NCI-H1930 (cell line): ENCODE measurements at places on chromosomes 3 and 15.

DNA sequence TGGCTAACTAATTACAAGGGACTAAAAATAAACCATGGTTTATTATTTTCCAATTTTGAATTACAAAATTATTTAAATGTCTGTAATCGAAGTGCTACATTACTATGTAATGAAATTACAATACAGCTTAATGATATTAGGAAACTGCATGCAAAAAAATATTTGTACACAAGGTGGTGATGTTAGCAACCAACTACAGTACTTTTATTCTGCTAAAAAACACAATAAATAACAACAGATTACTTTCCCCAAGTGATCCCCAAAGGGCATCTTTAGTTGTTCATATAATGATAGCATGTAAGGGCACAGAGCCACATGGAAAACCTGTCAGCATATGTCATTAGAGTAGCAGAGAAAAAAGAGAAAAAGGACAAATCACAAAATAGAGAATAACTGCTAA is 147.5 kb upstream of the SOX2 start:
- no peak for DNase-seq

DNA sequence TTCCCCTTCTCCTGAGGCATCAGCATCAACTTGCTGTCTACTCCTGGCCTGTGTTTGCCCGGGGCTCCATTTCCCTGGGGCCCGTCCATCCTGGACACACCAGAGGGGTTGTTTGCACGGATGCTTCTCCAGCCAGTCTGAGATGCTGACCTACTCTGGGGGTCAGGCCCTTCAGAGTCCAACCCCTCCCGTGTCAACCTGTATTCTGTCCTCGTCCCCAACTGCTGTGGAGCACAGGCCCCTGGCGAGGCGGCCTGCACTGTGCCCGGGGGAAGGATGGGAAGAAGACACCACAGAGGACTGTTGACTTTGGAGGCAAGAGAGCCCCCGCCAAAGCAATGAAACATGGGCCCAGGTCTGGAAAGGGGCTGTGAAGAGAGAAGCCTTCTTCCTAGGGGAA is 25.8 kb downstream of the ALS2CL start:
- DNase-seq: no peak

GRCh38 chr3:17035033-17035432 is 150.3 kb downstream of the PLCL2 start:
- no peak for DNase-seq

- no peak for DNase-seq
Observed at GRCh38 chr3:116741467-116741866, 31.9 kb downstream of the TUSC7 start.

- no peak for DNase-seq
Observed at GRCh38 chr15:73685981-73686380, 1.8 kb downstream of the CD276 start.

- DNase-seq: no peak
Observed at GRCh38 chr3:110243081-110243480, 828.5 kb upstream of the NECTIN3 start.

GRCh38 chr3:173913397-173913796 is 515.9 kb downstream of the NLGN1 start:
- DNase-seq: no peak

- DNase-seq: no peak
Observed at GRCh38 chr3:23590424-23591273, 215.1 kb upstream of the UBE2E1 start.

GRCh38 chr3:99365979-99366378 is 272.4 kb upstream of the COL8A1 start:
- DNase-seq: no peak

DNA sequence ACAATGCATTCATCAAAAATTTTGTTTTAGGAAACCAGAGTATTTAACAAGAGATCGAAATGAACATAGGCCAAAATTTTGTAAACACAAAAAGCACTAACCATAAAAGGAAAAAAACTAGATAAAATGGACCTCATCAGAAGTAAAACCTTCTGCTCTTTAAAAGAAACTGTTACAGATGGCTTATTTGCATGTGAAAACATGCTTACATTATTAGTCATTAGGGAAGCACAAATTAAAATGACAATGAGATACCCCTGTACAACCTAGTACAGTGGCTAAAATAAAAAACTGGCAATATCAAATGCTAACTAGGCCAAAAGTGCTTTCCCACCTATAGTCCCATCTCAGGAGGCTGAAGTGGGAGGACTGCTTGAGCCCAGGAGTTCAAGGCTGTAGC is 19.3 kb downstream of the UBR1 start:
- DNase-seq: no peak

GRCh38 chr3:100900671-100901335 is 92.4 kb downstream of the ABI3BP start:
- DNase-seq: no peak

- DNase-seq: no peak
Observed at GRCh38 chr3:171672124-171672523, 138.2 kb downstream of the PLD1 start.

DNA sequence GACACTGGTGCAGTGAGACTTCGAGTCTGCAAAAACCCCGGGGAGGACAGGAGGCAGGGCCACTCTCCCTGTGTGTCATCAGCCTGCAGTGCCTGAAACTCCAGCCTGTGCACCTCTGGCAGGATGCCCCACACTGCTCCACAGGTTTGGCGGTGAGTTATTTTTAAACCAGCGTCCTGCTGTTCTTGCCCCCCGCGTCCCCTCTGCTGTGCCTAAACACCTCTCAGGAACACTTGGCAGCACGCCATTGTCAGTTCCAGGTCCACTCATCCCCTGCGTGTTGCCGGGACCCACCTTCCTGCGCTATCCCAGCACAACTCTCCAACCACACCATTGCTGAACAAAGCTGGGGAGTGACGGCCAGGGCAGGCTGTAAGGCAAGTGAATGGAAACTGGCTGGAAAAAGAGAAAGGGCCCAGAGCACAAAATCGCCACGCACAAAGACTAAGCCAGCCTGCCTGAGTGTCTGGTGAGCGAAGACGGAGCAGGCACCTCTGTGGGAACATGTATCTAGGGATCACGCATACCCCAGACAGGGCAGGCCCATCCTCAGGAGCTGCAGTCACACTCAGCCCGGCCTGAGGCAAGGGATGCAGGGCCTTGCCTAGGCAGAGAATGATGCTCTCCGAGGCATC is 3.1 kb upstream of the PLA2G4F start:
- no peak for DNase-seq

DNA sequence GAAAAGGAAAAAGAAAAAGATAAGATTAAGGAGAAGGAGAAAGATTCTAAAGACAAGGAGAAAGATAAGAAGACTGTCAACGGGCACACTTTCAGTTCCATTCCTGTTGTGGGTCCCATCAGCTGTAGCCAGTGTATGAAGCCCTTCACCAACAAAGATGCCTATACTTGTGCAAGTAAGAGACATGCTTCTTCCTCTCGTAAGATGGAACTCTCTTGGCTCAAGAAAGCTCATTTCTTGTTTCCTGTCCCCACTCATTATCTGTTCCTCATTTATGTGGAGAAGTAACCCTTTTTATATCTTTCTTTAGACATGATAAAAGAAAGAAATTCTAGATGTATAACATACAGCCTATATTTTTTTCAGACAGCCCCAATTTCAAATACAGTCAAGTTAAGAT is 101.4 kb downstream of the KLHL25 start:
- no peak for DNase-seq

- no peak for DNase-seq
Observed at GRCh38 chr3:157030712-157031111, 129.2 kb downstream of the CCNL1 start.

GRCh38 chr3:76950590-76950989 is 89.3 kb upstream of the ROBO2 start:
- DNase-seq: no peak

- DNase-seq: no peak
Observed at GRCh38 chr3:170151536-170151935, 30.0 kb downstream of the PHC3 start.

DNA sequence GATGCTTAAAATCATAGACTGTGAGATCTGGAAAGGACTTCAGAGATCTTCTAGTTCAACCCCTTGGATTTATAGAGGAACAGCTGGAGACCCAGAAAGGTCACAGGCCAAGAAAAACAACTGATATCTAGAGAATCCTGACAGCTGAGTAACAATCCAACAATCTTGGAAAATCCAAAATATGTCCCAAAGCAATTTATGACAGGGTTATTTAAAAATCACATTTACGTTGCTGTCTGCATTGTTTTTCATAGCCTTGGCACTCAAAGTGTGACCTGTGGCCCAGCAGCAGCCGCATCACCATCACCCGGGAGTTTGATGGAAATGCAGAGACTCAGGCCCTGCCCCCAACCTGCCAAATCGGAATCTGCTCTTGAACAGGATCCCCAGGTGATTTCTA is 78.8 kb downstream of the FBN1 start:
- DNase-seq: no peak

- DNase-seq: no peak
Observed at GRCh38 chr3:153974614-153975013, 146.6 kb upstream of the ARHGEF26 start.

DNA sequence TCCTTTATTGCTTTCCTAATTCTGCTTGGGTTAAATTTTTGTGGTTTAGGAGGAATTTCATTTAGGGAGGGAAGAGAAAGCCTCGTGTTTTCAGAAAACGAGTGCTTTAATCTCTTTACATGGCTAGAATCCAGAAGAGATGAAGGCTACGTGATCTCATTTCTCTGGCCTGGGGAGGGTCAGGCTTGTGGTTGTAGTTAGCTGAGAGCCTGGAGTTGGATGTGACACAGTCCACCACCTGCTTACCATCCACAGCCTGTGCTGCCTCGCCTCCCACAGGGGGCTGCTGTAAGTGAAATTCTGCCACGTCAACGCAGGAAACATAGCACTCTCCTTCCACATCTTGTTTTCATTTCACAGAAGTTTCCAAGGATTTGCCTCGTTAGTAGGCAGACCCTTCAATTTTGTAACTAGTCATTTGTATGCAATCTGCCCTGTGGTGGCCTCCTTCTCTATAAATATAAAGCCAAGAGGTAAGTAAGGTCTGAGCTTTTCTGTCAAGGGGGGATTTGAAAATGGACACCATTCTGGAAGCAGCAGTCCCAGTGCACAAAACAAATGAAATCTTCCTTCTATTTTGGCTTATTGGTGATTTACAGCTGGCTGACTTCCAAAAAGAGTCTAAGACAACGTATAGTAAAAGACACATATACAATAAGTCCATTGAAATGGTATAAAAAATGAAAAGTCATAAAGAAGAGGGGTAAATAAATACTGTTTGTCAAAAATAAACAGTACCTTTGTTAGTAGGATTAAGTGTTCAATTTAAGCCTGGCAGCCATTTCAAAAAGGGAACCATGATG is 3.4 kb downstream of the GXYLT2 start:
- peak; percentile 37 for DNase-seq

GRCh38 chr15:81886591-81886990 is 159.2 kb downstream of the MEX3B start:
- no peak for DNase-seq

DNA sequence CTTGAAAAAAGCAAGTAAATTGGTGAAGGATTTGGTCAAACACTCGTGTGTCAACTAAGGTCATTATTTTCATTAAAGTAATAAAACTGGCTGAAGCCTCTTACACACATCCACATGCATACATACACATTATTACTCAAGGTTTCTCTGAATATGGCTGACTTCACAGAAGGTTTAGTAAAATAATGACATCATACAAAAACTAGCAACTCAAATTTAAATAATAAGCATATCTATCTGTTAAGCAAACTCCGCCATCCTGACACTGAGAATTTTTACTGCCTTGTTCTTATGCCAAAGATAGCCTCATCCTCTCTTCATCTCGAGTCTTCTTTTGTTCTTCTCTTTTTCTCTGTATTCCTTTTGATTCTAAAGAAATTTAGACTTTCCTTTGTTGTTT is 739.1 kb downstream of the GBE1 start:
- no peak for DNase-seq

- DNase-seq: no peak
Observed at GRCh38 chr3:43773273-43774094, 82.7 kb downstream of the ABHD5 start.
